ENCODE measurements at places on chromosomes 1 and 21. TPM values are rescaled to one million over a fixed set of nuclear protein-coding genes. Genes with fewer than 3 reads are reported as not detected.

DNA sequence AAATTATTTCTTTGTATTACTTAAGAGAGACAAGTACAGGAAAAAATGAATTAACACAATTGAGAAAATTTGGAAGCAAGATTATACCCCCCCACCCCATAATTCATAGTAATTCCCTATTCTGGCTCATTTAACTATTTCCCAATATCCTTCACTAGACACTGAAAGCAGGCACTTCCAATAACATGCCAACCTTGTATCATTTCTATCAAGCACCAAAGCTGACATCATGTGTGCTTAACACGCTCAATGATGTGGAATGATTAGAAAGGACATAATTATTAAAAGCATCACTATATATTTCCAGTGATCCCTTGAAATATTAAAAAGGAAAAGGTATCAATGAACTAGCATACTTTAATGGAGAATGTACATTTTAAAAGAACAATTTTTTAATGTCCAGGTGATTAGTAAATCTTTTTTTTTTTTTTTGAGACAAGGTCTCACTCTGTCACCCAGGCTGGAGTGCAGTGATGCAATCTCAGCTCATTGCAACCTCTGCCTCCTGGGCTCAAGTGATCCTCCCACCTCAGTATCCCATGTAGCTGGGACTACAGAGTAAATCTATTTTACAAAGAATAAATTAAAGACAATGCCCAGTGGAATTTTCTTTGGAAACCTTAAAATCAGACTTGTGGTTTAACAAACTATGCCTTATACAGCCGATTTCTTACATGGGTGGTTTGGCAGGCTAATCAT is 443.9 kb downstream of the DSCAM start:
- ATAC-seq, result no peak

- no peak for ATAC-seq
Measured at GRCh38 chr1:244800821-244801220, 34.6 kb upstream of the COX20 start.

DNA sequence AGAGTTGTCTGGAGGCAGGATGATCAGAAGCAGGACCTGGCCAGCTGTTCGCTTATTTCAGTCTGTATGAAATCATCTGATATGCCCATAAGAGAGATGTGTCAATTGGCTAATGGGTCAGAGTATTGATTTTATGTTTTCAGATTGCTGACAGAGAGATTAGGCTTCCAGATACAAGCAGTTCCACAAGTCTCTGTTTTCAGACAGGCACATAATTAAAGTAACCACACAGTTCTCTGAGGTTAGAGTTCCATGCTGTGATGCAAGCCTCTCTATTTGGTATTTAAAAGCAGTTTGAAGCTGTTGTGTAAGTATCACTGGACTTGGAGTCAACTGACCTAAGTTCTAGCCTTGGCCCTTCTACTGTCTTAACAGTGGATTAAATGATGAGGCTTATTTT is 50.1 kb downstream of the ATF6 start:
- no peak for ATAC-seq

GRCh38 chr21:45578811-45579381 is 36.7 kb upstream of the SLC19A1 start:
- ATAC-seq, result no peak

Gene TIAM1
- total RNA-seq, result 23.4 TPM

Gene KRTAP10-7
- total RNA-seq, result not detected
